Tracheal epithelial cell (primary cell): ENCODE measurements at places on chromosomes 12 and 14. TPM values are rescaled to one million over a fixed set of nuclear protein-coding genes. Genes with fewer than 3 reads are reported as not detected.

Gene SLC41A2
- total RNA-seq: 0.85 and 25.5 TPM in 2 replicates

Gene TBX3
- total RNA-seq: 0.85 and 3.6 TPM in 2 replicates

Gene PNP
- 95.3 and 110 TPM in 2 replicates for total RNA-seq

Gene ANO2
- 0.85 TPM in 1 of 2 replicates, not detected in the other for total RNA-seq

Gene OR6S1
- not detected in 2 replicates for total RNA-seq

Gene CLEC12A
- not detected in 2 replicates for total RNA-seq

Gene TEX52
- not detected in 2 replicates for total RNA-seq
